ENCODE measurements at places on chromosomes 4 and X.

- no peak for DNase-seq
These were observed 140.3 kb downstream of the PJA1 start for GRCh38 chrX:69024931-69025330.

- DNase-seq, result peak; percentile 69
These were observed at the start of gene PABPC5 for GRCh38 chrX:91434351-91435168. TSS of gene PABPC5 (plus strand) at chrX:91434839. CDS start at chrX:91435578, 739 bp downstream.

- no peak for DNase-seq
These were observed 305.5 kb downstream of the RAB28 start for GRCh38 chr4:13178621-13179020.

DNA sequence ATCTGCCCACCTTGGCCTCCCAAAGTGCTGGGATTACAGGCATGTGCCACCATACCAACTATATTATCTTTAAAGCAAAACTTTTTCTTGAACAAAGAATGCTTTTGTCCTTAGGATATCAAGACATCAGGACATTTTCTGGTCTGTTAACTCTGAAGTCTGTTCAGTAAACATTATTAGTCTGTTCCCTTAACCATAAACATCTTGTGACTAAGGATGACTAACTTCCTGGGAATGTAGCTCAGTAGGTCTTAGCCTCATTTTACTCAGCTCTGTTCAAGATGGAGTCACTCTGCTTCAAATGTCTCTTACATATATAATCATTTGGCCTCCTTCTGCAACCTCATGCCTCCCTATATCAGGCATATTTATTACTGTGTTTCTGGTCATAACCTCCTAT is 122.9 kb downstream of the UBE2NL start:
- DNase-seq, result no peak

GRCh38 chrX:71489540-71489939 is 43.4 kb upstream of the OGT start:
- no peak for DNase-seq

GRCh38 chrX:30967516-30967915 is 78.5 kb upstream of the TAB3 start:
- DNase-seq, result no peak

GRCh38 chr4:165692082-165692481 is 181.0 kb upstream of the TLL1 start:
- DNase-seq, result no peak

DNA sequence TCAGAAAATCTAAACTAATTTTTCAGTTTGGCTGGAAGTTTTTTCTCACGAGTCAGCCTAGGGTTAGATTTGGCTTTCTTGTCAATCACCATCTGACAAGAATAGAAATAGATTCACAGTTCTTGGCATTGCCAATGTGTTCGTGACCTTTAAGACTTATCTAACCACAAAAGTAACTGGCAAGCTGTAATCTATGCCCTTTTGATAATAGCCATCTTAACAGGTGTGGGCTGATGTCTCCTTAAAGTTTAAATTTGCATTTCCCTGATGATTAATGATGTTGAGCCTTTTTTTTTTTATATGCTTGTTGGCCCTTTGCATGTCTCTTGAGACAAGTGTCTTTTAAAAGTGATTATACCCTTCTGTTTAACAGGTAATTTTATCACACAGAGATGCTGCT is 460.3 kb upstream of the PRKX start:
- DNase-seq, result no peak

GRCh38 chr4:8419222-8420041 is 21.1 kb downstream of the ACOX3 start:
- no peak for DNase-seq
